ENCODE measurements at places on chromosomes 2 and 18. TPM values are rescaled to one million over a fixed set of nuclear protein-coding genes. Genes with fewer than 3 reads are reported as not detected.

The CCBE1 gene
- polyA plus RNA-seq, result 0.34 TPM

The UGT1A5 gene
- 0.01 TPM for polyA plus RNA-seq

The ACTR2 gene
- 73.8 TPM for polyA plus RNA-seq

The INHA gene
- 0.24 TPM for polyA plus RNA-seq

The PHOSPHO2 gene
- polyA plus RNA-seq, result 1.2 TPM

The CROCC2 gene
- polyA plus RNA-seq, result 0.12 TPM

The ITGA4 gene
- 0.45 TPM for polyA plus RNA-seq

The GPR39 gene
- 0.65 TPM for polyA plus RNA-seq

The CXCR2 gene
- polyA plus RNA-seq, result 12.0 TPM

The ARHGAP15 gene
- 1.1 TPM for polyA plus RNA-seq

The CD226 gene
- polyA plus RNA-seq, result 0.10 TPM
